Stimulated activated CD4-positive, alpha-beta T cell treated with anti-CD3 and anti-CD28 coated beads, Interleukin-2, amount 100 ng/mL, for 4 hours (primary cell): ENCODE measurements at places on chromosomes 4 and X.

DNA sequence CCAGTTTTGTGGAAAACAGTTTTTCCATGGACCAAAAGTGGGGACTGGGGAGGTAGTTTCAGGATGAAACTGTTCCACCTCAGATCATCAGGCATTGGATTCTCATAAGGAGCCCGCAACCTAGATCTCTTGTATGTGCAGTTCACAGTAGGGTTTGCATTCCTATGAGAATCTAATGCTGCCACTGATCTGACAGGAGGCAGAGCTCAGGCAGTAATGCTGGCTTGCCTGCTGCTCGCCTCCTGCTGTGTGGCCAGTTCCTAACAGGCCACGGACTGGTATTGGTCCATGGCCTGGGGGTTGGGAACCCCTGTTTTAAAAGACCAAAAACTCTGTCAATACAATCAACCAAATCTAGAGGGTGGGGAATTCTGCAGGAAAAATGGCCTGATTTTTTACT, 100.0 kb upstream of the EOLA2 start:
- no peak for DNase-seq

DNA sequence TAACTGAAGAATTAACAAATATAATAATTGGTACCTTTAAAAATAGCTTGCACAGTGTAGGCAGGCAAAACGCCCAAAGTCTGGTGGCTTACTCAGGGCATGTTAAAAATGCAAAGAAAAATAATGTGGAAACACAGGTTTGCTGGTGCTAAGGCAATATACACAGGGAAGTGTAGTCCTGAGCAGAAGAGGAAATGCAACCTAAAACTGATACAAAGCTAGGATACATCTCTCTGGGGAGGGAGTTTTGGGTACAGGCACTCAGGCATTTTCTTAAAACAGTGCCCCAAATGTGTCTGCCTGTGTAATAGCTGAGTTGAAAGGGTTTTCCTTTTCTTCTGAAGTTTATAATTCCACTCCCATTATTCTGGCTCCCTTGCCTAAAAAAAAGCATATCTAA, 47.4 kb downstream of the TMPRSS11E start:
- DNase-seq = no peak

- DNase-seq = no peak
Measured at GRCh38 chr4:152172146-152172545, 363.7 kb downstream of the FBXW7 start.

DNA sequence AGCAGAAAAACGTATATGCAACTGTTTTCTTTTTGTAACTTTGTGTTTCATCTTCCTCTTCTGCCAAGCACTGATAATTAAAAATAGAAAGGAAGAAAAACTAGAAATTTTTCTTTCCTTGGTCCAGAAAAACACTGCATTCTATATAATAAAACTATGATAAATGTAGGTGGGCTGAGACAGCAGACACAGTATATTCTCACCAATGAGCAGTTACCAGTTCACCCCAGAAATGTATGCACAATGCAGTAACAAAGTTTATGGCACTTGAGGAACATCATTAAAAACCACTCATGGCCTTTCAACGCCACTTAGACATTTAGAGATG, 79.4 kb downstream of the FAT1 start:
- no peak for DNase-seq

DNA sequence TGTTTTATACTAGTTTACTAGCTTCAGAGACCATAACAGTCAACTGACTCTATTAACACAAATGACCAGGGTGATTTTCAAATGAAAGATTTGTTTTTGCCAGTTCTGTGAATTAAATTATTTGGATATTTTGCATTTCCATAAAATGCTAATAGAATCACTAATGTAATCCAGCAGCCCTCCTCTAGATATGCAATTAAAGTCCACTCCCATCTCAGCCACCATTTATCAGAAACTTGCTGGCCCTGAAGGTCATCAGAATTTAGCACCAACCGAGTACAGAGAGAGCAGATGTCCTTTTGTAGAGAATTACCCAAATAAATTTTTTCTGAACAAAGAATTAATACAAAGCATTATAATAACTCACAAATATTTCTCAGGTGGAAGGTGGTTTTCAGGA, 531.1 kb upstream of the SLIT2 start:
- no peak for DNase-seq

GRCh38 chr4:119002476-119002875, 113.8 kb downstream of the SYNPO2 start:
- DNase-seq = no peak

DNA sequence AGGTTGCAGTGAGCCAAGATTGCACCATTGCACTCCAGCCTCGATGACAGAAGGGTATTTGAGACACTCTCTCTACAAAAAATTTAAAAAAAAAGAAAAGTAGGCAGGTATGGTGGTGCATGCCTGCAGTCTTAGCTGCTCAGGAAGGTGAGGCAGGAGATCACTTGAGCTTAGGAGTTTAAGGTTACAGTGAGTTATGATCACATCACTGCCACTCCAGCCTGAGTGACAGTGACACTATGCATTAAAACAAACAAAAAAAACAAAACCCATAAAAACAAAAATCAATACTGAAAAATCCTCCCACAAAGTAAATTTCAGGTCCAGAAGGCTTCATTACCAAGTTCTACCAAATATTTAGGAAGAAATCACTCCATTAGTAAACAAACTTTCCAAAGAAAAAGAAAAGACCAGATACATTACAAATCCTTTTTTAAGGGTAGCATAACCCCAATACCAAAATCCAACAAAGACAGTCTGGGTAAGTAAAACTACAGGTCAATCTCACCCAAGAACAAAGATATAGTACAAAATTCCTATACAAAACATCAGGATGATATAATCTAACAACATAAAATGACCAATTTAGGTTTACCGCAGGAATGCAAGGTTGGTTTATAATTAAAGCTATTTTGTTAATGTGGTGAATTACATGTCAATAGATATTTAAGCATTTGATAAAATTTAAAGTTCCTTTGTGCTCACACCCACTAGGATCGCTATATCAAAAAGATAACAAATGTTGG, 11.7 kb downstream of the NELFA start:
- no peak for DNase-seq

- DNase-seq = no peak
Measured at GRCh38 chr4:3399277-3400194, 42.2 kb upstream of the HGFAC start.

GRCh38 chrX:104913348-104913747, 307.1 kb downstream of the TEX13A start:
- DNase-seq = no peak

- DNase-seq = no peak
Measured at GRCh38 chrX:139093201-139093600, 381.7 kb upstream of the FGF13 start.

DNA sequence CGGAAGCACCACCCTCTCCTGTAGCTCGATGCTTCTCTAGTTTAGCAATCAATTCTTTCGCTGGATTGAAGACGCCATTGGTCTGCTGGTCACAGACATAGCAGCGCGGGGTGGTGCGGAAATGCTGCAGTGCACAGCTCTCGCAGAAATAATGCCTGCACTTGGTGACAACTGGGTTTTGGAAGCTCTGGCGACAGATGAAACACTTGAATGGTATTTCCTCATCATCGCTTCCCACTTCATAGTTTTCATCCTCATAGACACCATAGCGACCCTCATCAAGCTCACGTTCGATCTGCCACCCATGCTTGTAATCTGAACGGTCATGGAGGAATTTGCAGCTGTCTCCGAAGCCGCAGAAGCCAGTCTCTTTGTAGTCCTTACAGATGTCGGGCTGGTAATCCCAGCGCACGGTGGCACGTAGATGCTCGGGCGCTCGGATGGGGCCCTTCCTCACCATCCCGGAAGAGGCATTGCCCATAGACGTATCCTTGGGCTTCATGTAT, 854 bp downstream of the RNF113A start:
- no peak for DNase-seq

GRCh38 chr4:13464543-13464942, 19.6 kb downstream of the RAB28 start:
- DNase-seq = no peak

DNA sequence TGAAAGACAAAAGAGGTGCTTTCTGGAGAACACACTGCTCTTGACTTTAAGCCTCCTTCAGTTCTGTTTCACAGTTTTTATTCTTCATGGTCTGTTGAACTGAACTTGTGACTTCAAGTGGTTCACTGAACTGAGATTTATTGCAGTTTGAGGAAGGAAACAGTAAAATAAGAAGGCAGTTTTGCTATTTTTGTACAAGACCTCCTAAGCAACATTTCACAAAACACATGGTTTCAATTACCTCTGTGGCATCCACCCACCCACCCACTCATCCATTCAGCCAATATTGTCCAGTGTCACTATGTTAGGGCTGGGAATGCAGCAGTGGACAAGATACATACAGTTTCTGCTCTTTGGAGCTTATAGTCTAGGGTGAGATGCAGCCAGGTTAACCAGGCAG, 131.3 kb downstream of the IL1RAPL2 start:
- DNase-seq = no peak

GRCh38 chrX:37726346-37726745, 40.8 kb downstream of the XK start:
- no peak for DNase-seq

DNA sequence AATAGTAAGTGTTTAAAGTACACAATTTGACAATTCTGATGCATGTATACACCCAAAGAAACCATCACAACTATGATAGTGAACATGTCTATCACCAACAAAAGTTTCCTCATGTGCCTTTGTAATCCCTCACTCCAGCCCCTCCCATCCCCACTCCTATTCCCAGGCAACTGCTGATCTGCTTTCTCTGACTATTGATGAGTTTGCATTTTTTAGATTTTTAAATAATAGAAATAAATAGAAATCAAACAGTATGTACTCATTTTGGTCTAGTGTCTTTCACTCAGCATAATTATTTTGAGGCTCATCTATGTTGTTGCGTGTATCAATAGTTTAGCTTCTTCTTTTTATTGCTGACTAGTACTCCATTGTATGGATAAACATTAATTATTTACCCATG, 5.3 kb upstream of the RPS4X start:
- DNase-seq = no peak

DNA sequence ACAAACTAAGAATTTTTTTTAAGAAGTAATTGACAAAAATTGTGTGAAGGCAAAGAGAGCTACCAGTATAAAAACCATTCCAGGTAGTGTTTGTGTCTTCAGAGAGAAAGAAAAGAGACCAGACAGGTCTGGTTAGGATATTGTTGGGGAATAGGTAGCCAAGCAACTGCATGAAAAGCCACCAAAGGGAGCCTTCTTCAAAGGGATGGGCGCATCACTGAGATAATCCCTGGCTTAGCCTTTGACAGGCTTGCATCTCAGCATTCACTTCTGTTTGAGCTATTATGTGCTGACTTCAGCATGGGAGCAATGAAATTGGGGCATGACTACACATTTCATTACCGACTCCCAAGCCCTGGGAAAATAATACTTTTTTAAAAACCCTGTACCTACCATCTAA, 496.6 kb downstream of the IL1RAPL1 start:
- DNase-seq = no peak

GRCh38 chr4:23070848-23071570, 378.3 kb downstream of the GBA3 start:
- DNase-seq = no peak

DNA sequence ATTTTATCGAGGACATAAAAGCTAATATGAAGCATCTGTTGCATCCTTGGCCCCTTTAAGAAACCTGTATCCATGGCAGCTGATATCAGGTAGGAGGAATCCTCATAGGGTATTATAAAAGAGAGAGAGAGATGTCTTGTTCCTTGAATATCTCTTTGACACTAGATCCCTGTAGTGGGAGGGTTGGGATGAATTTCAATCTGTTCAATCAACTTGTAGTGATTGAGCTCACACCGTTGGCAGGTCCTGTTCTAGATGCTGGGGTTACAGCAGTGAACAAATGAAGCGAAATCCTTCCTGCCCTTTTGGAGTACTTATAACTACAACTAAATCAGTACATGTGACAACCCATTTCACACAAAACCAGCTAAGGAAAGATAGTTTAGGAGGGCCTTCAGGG, 35.3 kb upstream of the GATB start:
- no peak for DNase-seq

DNA sequence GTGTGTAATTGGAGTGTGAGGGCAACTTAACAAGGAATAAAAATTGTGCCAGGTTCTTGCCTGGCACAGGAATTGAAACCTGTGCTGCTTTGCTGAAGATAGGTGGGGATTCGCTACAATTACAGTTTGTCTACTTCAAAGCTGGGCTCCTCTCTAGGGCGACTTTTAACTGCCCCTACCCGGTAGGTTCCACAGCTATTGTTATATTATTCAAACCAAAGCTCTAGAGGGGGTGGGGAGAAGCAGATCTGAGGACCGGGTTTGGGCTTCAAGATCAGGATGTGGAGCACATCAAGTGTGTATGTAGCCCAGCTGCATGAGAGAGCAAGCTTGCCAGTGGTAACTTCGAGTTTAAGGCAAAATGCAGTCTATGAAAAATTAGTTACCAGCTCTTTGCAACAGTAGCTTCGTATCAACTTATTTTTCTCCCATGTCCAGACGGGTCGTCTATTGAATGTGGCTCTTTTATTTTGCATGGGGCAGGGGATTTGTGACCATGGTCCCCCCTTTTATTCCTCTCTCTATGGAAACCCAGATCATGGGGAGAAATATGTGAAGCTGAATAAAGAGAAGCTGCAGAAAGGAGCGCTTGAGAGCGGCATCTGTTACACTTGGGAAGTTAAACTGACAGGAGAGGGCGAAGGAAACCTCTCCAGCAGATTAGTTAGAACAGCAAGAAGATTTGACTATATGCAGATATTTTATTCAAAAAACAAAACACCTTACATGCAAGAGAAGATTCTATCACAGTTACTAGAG, 3.2 kb upstream of the POU3F4 start:
- DNase-seq = no peak

- DNase-seq = no peak
Measured at GRCh38 chrX:15129412-15129811, 140.5 kb downstream of the ASB9 start.

DNA sequence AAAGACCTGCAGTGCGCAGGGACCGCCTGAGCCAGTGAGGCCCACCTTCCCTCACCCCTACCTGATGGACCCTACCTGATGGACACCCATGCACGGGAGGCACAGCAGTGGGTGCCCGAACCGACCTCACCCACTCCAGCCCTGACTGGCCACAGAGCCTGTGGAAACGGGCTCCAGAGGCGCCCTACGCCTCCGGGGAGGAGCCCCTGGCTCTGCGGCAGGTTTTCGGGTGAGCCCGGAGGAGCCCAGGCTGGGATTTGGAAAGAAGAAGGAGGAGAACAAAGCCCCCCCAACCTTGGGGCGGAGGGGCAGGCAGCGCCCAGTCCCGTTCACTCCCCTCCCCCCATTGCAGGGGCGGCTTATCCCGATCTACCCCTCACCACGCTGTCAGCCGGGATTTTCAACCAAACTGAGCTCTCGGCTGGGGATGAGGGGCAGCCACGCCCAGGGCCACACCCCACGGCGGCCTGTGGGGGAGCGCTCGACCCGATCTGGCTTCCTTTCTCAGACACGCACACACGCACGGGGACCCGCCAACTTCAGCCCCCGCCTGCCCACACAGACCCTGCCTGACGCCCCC, 675 bp downstream of the L1CAM start:
- DNase-seq = no peak

DNA sequence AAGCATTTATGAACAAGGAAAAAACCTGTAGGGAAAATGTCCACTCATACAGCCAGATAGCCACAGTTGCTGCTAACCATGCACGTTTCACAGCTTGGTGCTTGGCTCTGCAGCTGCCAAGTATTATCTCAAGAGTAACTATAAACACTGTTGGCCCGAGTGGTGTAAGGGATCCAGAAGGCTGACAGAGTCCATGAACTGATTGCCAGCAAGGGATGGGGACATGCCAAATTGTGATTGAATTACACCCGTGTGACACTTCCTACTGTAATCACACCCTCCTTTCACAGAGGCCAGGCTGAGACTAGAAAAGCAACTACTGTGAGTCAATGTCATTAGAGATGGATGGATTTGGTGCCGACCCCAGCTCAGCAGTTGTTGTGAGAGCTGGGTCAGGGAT, 223.9 kb upstream of the ANKRD50 start:
- DNase-seq = no peak

GRCh38 chrX:37380924-37381323, 31.8 kb downstream of the PRRG1 start:
- no peak for DNase-seq
